A549 treated with CpdA at 1 μM for 4 hours (cell line): ENCODE measurements at places on chromosomes 5 and 9. TPM values are rescaled to one million over a fixed set of nuclear protein-coding genes. Genes with fewer than 3 reads are reported as not detected.

Gene DAB2
- 10.6 to 13.9 TPM (median 11.5 TPM) in 5 replicates for total RNA-seq

Gene CKS2
- total RNA-seq = 356 to 464 TPM (median 434 TPM) in 5 replicates

Gene BARHL1
- total RNA-seq = 0.06 TPM in 1 of 5 replicates, not detected in the others

Gene RNF183
- not detected in 5 replicates for total RNA-seq

Gene IL5
- total RNA-seq = not detected in 5 replicates

Gene DNAH5
- total RNA-seq = 0.78 to 1.4 TPM (median 1.1 TPM) in 5 replicates
